ENCODE measurements at places on chromosomes 6 and 20.

- DNase-seq = no peak
Measured at GRCh38 chr6:30544666-30545272, 11.5 kb downstream of the GNL1 start.

GRCh38 chr6:154842833-154843232, 109.6 kb downstream of the SCAF8 start:
- DNase-seq = no peak

- DNase-seq = no peak
Measured at GRCh38 chr6:108728826-108729225, 119.4 kb upstream of the ARMC2 start.

- no peak for DNase-seq
Measured at GRCh38 chr6:52301326-52301725, 16.8 kb upstream of the MCM3 start.

DNA sequence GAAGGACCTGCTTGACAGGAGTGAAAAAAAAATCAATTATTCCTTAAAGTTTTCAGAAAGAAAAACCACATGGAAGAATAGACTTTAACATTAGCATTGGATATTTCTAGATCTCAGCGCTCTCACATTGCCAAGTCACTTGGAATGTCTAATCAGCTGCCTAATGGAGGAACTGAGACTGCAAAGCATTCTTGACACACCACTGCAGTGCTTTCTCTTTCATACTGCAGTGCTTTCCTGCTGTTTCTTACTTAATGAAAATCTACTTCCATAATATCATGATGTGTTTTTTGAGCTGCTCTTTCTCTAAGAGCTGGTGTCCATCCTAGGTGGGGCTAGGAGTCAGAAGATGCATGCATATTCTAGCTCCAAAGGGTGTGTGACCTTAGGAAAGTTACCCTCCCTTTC, 20.4 kb upstream of the MCM3 start:
- DNase-seq = no peak

DNA sequence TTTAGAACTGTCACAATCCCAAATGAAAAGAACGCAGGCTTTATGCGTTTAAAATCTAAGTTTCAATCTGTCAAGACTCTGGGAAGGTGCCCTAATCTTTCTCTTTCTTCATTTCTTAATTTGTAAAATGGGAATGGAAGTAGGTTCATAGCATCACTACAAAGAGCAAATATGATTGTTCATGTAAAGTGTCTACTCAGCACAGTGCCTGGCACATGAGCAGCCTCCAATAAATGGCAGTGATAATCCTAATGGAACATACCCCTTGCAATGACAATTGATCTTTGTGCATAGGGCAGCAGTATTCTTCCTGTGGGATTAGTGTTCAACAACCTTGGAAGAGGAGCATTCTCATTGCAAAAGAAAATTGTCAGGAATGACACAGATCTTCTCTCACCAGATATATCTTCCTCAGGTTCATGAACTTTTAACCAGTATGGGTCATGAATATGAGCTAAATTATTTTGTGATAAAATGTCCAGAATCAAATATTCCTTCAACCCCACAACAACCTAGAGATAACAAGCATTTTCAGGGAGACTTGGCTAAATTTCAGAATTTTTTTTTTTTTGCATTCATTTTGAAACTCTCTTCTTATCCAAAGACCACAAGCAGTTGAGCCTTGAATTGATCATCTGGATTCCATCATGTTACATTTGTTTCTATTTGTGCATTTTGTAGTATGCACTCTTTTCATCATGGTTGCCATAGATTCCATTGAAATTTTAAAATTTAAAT, 149.1 kb downstream of the TBX18 start:
- DNase-seq = no peak

GRCh38 chr6:72702421-72702820, 80.6 kb downstream of the KCNQ5 start:
- DNase-seq = no peak

- no peak for DNase-seq
Measured at GRCh38 chr20:37315021-37315451, 25.6 kb downstream of the MANBAL start.

DNA sequence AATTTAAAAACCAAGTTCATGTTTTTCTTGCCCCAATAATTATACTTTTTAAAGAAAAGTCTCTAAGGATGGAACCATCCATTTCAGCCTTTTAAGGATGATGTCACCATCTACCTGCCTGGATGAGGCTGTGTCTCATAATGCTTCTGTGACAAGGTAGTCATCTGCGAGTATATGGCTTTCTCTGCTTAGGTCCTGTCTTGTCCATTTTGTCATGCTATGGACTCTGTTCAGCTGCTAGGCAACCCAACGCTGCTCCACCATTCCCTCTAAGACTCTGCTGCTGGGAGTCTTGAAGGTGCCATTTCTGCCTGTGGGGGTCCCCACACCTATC, 459.8 kb upstream of the RUNX2 start:
- DNase-seq = no peak

DNA sequence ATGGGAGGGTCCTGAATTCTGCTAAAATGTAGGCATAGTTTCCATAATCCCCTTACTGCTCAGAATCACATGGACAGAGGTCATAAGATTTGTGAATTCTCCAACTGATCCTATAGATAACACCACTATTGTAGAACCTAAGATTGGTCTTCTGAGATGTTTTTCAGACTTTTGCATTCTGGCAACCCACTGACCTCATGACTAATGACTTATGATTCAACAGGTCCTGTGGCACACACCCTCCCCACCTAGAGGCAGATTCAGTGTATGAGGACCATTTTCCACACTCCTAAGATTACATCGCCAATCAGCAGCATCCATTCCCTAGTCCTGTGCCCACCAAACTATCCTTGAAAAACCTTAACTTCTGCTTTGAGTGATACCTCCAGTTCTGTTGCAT, 207.2 kb downstream of the BTBD9 start:
- no peak for DNase-seq

DNA sequence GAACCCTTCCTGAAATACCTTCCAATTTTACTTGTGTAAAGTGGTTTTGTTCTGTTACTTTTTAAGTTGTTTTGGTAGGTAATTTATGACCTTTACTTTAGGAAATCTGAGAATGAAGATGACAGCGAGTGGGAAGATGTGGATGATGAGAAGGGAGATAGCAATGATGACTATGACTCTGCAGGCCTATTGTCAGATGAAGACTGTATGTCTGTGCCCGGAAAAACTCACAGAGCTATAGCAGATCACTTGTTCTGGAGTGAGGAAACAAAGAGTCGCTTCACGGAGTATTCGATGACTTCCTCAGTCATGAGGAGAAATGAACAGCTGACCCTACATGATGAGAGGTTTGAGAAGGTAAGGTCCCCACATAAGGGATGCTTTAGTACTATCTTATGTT, 6.6 kb upstream of the ZC2HC1B start:
- no peak for DNase-seq

DNA sequence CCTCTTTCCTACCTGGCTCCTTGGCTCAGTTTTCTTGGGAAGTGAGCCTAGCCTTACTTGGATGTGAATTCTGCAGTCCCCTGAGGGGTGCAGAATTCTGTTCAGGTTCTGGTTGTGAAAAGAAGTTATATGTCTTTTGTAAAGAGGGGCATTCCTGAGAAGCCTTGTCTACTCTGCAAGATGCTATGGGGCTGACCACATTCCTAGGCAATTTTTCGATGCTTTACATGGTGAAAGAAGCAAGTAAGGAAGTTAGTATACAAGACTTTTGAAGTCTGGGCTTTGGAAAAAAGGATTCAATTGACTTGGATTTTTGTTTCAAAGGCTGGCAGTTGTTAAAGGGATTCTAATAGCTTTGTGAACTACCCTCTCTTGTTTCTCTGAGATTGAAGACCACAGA, 167.9 kb upstream of the STMND1 start:
- no peak for DNase-seq

- no peak for DNase-seq
Measured at GRCh38 chr6:127951172-127951917, 50.5 kb upstream of the THEMIS start.

GRCh38 chr6:11650025-11650696, 112.6 kb downstream of the TMEM170B start:
- DNase-seq = no peak

DNA sequence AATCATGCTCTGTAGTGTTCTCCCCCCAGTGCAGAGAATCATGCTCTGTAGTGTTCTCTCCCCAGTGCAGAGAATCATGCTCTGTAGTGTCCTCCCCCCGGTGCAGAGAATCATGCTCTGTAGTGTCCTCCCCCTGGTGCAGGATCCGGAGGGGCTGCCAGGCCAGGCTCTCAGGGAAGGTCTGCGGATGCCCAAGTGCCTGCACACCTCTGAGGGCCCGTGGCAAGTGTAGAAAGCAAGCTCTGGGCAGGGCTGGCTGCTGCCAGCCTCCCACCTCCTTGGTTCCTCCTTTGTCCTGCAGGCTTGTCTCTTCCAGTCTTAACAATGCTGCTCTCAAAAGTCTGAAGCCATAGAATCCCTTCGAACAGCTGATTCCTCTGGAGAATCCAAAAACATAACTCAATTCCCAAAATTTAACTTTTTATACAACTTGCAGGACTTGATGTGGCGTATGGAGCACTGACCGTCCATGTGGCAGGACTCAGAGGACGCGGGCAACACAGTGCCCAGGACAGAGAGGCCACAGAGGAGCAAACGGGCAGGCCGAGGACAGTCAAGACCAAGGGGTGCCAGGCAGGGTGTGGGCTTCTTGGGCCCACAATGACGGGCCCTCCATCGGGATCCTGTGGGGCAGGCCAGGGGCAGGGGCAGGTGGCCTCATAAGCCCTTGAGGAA, 44.6 kb upstream of the BHLHE23 start:
- DNase-seq = no peak

DNA sequence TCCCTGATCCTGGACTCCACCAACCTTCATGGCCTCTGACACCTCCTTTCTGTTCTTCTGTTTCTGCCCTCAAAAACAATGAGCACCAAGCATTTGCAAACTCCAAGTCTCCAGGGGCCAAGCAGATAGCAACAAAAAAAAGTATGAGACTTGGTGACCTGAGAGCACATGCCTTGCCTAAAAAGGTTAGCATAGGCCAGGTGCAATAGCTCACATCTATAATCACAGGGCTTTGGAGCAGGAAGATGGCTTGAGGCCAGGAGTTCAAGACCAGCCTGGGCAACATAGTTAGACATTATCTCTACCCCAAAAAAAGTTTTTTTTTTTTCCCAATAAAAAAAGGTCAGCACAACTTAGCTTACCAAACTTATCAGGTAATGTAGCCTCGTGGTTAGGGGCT, 13.7 kb upstream of the HM13 start:
- DNase-seq = no peak

DNA sequence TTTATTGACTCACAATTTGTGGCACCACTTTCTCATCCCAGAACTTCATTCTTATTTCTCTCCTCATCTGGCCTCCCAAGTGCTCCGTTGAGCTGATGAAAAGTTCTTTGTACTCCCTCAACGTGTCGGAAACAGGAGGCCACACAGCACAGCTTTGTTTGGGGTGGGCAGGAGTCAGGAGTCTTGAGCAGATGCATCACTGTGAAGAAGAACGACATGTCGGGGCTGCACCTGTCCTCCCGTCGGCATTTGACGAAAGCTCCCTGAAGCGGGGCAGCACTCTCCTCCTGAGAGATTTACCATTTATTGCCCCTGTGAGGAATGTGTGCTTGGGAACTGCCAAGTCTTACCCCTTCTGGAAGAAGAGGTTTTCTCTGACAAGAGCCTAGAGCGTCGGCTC, 28.1 kb downstream of the TAF8 start:
- no peak for DNase-seq

DNA sequence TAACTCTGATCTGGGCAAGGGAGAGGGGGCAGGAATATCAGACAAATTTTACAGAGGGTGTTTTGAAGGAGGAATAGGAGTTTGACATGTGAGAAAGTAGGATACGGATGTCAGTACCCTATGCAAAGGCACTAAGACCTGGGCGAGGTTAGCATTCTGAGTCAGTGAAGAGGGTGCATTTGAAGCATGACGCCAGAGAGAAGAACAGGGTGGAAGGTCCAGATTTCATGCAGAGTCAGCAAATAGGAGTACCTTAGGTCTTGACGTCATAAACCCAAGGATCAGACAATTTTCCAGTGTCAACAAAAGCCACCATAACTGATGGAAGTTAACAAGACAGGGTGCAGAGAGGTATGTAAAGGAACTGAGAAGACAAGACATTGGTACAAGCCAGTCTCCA, 839.2 kb downstream of the KIF16B start:
- DNase-seq = no peak

GRCh38 chr6:3325210-3325609, 66.5 kb downstream of the PSMG4 start:
- DNase-seq = no peak

DNA sequence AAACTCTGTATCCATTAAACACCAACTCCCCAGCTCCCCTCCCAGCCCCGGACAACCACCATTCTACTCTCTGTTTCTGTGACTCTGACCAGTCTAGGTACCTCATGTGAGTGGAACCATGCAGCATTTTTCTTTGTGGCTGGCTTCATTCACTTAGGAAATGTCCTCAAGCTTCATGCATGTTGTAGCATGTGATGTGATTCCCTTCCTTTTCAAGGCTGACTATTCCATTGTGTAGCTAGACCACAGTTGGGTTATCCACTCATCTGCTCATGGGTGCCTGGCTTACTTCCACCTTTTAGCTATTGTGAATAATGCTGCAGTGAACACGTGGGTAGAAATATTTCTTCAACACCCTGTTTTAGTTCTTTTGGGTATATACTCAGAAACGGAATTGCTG, 8.8 kb upstream of the BPHL start:
- no peak for DNase-seq

DNA sequence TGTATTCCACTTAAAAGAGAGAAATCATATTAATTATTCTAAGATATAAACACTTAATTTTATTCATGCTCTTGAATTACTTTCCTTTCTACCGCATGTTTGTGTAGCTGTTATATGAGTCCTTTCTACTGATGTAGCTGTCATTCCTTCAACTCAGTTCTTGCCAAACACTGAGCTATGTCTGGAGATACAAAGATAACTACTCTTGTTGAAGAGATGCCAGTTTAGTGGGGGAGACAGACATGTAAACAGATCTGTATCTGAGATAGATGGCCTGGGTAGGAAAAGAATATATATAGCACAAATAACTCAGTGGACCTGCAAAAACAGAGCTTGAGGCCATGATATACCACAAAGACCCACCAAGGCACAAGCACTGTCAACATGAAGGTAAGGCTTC, 157.3 kb downstream of the BTBD9 start:
- DNase-seq = no peak

- no peak for DNase-seq
Measured at GRCh38 chr20:32751702-32752457, 8.6 kb upstream of the COMMD7 start.

DNA sequence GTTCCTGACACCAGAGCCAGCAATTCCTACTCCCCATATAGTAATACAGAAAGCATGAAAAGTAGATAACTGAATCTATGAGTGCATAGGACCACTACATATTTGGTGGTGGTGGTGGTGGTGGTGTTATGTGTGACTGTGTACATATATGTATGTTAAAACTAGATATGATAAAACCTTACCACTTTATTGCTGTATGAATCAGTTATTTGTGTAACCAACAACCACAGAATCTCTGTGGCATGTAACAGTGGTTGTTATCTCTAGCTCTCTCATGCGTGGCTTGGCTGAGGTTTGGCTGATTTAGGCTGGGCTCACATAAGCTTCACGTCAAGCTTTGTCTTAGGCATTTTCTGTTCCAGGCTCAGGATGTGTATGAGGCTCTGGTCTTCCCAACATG, 55.7 kb downstream of the PLCB1 start:
- no peak for DNase-seq
